ENCODE measurements at places on chromosomes 4 and X. TPM values are rescaled to one million over a fixed set of nuclear protein-coding genes. Genes with fewer than 3 reads are reported as not detected.

AFM gene
- not detected for total RNA-seq

MAGEC3 gene
- not detected for total RNA-seq

FDCSP gene
- not detected for total RNA-seq

OPHN1 gene
- total RNA-seq, result 9.8 TPM

WFS1 gene
- 110 TPM for total RNA-seq

IL15 gene
- 6.6 TPM for total RNA-seq

HTN3 gene
- not detected for total RNA-seq

ADH1A gene
- total RNA-seq, result 3.6 TPM

YY2 gene
- 1.5 TPM for total RNA-seq

MTNR1A gene
- not detected for total RNA-seq

LEF1 gene
- total RNA-seq, result 9.1 TPM

NKX3-2 gene
- not detected for total RNA-seq

DMP1 gene
- total RNA-seq, result not detected

MAGEA9B gene
- total RNA-seq, result not detected

PLXNA3 gene
- total RNA-seq, result 49.0 TPM

FMR1NB gene
- not detected for total RNA-seq

HSFX2 gene
- not detected for total RNA-seq
